Activated CD8-positive, alpha-beta T cell treated with anti-CD3 and anti-CD28 coated beads, Interleukin-2, amount 10 ng/mL, durations not matched to agents 7 days and 5 days (primary cell): ENCODE measurements at places on chromosomes 1 and 21. TPM values are rescaled to one million over a fixed set of nuclear protein-coding genes. Genes with fewer than 3 reads are reported as not detected.
A peak's percentile ranks its signal among the peaks of the same experiment; 100 is the strongest.

DNA sequence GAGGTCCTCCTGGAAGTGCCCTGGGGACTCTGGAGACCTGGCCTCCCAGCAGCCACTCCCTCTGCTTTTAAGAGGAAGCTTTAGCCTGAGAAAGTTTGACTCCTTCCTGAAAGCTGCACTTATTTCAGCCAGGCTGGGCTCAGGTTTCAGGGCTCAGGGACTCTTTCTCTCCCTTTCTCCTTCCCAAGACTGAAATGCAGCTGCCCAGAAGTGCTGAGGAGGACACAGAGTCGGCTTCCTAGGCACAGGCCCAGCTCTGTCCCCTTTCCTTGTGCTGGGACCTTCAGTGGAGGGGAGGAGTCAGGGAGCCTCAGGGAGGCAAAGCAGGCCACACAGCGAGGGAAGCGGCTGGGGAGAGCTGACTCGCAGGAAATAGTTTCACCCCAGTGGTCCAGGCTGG is 137.3 kb downstream of the NAV1 start:
- no peaks in the 10 kb centered on the region for H3K36me3 ChIP-seq
- no peak overlapping the region for H3K27ac ChIP-seq
- no peaks in the 10 kb centered on the region for H3K4me1 ChIP-seq

- no peaks in the 10 kb centered on the region for H3K4me1 ChIP-seq
- no peak overlapping the region for H3K4me3 ChIP-seq
- H3K36me3 ChIP-seq: no peaks in the 10 kb centered on the region
- H3K27me3 ChIP-seq: peaks cover 3% of the 10 kb centered on the region
- no peak overlapping the region for H3K27ac ChIP-seq
Measured at GRCh38 chr21:29674343-29674742, 265.5 kb downstream of the GRIK1 start.

DNA sequence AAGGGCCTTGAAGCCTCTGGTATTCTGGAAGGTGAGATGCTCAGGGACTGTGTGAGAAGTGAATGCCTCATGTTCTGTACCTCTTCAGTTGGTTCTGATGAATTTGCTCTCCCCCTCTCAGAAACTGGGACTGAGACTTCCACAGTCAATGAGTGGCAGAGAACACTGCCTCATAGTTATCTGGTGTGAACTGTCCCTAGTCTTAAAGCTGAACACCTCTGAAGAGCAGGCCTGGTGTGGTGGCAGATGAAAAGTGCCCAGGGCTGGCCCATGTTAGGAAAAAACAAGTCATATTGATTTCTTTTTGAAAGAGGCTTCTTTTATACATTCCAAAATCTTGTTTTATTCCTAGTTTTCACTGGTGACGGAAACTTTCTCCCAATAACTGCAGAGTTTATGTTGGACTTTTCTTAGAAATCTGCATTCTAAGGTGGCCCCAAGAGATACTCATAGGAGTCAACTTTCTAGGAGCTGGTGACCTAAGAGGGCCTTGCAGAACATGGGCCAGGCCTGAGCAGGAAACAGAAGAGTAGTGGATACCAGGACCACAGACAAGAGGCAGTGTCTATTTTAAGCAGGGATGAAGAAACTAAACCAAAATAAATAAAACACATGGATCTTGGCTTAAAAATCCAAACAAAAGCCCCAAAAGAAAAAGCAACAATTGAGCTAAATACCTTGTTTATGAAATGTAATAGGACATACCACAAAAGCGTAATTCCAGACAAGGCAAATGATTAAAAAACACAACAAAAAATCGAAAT is 19.5 kb downstream of the DUSP10 start:
- H3K4me1 ChIP-seq: peaks cover 61% of the 10 kb centered on the region
- H3K4me3 ChIP-seq: no peak overlapping the region
- no peaks in the 10 kb centered on the region for H3K27me3 ChIP-seq
- peaks cover 75% of the 10 kb centered on the region for H3K36me3 ChIP-seq
- no peak overlapping the region for H3K27ac ChIP-seq
- DNase-seq: no peak

DNA sequence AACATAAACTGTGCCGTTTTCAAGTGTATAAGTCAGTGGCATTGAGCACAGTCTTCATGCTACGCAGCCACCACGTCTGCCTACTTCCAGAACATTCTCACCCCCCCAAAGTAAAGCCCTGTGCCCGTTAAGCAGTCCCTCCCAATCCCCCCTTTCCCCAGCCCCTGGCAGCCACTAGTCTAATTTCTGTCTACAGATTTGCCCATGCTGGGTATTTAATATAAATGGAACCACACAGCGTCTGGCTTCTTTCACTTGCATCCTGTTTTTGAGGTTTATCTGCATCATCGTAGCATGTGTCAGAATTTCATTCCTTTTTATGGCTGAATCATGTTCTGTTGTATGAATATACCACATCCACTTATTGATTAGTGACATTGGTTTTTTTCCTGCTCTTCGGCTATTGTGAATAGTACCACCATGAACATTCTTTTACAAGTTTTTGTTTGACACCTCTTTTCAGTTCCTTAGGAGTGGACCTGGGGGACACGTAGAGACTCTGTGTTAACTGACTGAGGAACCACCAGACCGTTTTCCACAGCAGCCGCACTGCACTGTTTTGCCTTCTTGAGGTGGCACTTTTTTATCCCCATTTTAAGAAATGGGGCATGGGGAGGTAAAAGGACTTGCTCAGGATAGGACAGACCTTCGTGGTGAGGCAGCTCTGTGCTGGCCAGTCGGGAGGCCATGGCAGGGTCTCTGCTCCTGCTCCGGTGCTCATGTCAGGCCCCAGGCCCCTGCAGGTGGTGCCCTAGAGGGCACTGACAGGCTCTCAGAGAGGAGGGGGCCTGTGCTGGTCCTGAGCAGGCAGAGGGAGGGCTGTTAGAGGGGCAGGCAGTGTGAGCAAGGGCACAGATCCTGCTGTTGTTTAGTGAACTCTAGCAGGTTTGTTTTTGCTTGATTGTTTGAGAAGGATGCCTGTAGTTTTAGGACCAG is 123.8 kb downstream of the PCBP3 start:
- H3K36me3 ChIP-seq: no peaks in the 10 kb centered on the region
- H3K4me3 ChIP-seq: peak overlapping the region; percentile 30
- H3K4me1 ChIP-seq: peaks cover 31% of the 10 kb centered on the region
- DNase-seq: peak; percentile 45

DNA sequence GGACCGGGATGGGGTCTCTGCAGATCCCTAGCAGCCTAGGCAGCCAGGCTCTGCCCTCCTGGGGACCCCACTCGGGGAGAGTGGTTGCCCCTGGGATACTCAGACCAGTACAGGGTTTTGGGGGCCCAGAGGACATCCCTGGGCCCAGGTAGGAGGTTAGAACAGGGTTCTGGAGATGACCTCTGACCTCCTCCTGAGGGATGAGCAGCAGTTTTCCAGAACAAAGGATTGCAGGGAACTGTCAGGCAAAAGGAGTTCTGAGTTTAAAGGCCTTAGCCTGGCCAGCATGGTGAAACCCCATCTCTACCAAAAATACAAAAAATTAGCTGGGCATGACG is 20.4 kb upstream of the VPS13D start:
- peak overlapping the region; percentile 78 for H3K27ac ChIP-seq
- no peak overlapping the region for H3K4me3 ChIP-seq
- H3K27me3 ChIP-seq: peaks cover 2% of the 10 kb centered on the region
- peaks cover 44% of the 10 kb centered on the region for H3K36me3 ChIP-seq
- peaks cover 57% of the 10 kb centered on the region for H3K4me1 ChIP-seq
- DNase-seq: no peak

DNA sequence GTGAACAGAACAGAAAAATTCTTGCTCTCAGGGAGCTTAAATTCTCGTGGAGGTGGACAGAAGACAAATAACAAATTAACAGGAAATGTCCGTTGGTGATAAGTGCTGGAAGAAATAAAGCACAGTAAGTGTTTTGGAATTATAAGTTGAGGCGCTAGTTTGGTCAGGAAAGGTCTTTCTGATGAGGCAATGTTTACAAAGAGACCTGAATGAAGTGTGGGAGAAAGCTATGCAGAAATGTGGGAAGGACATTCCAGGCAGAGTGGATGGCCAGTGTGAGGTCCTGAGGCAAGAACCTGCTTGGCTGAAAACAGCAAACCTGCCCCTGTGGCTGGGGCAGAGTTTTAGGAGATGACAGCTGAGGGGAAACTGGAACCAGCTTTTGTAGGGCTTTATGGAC is 23.3 kb downstream of the NGF start:
- H3K27me3 ChIP-seq: no peaks in the 10 kb centered on the region
- no peaks in the 10 kb centered on the region for H3K36me3 ChIP-seq
- H3K4me1 ChIP-seq: no peaks in the 10 kb centered on the region
- DNase-seq: no peak
- no peak overlapping the region for H3K4me3 ChIP-seq

DNA sequence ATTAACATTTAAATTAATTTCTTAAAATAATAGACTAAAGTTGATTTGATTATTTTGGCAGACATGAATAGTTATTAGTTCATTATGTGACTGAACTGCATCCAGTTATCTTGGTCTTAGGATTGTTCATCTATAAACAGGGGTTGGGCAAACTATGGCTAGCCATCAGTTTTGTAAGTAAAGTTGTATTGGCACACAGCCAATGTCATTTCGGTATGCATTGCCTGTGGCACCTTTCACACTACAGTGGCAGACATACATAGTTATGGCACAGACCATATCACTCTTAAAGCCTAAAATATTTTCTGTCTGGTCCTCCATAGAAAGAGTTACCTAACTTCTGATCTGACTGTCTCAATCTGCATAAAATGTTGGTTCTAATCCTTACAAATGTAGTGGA is 27.2 kb downstream of the ADGRL2 start:
- DNase-seq: no peak
- no peaks in the 10 kb centered on the region for H3K4me1 ChIP-seq
- H3K4me3 ChIP-seq: no peak overlapping the region

DNA sequence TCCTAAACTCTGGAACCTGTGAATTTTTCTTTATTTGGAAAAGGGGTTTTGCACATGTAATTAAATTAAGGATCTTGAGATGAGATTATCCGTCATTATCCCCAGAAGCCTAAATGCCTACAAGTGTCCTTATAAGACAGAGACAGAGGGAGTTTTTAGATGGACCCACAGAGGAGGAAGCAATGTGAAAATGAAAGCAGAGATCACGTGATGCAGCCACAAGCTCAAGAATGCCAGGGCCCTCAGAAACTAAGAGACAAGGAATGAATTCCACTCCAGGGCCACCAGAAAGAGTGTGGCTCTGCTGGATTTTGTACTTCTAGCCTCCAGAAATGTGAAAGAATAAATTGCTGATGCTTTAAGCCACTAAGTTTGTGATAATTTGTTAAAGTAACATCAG is 183.6 kb upstream of the UBE2U start:
- no peak overlapping the region for H3K27ac ChIP-seq
- peak; percentile 23 for DNase-seq
- H3K27me3 ChIP-seq: no peaks in the 10 kb centered on the region
- no peak overlapping the region for H3K4me3 ChIP-seq
- peaks cover 6% of the 10 kb centered on the region for H3K4me1 ChIP-seq
- no peaks in the 10 kb centered on the region for H3K36me3 ChIP-seq

GRCh38 chr1:61496501-61496900 is 228.4 kb downstream of the TM2D1 start:
- H3K36me3 ChIP-seq: no peaks in the 10 kb centered on the region
- no peaks in the 10 kb centered on the region for H3K27me3 ChIP-seq
- H3K27ac ChIP-seq: no peak overlapping the region
- H3K4me1 ChIP-seq: no peaks in the 10 kb centered on the region

DNA sequence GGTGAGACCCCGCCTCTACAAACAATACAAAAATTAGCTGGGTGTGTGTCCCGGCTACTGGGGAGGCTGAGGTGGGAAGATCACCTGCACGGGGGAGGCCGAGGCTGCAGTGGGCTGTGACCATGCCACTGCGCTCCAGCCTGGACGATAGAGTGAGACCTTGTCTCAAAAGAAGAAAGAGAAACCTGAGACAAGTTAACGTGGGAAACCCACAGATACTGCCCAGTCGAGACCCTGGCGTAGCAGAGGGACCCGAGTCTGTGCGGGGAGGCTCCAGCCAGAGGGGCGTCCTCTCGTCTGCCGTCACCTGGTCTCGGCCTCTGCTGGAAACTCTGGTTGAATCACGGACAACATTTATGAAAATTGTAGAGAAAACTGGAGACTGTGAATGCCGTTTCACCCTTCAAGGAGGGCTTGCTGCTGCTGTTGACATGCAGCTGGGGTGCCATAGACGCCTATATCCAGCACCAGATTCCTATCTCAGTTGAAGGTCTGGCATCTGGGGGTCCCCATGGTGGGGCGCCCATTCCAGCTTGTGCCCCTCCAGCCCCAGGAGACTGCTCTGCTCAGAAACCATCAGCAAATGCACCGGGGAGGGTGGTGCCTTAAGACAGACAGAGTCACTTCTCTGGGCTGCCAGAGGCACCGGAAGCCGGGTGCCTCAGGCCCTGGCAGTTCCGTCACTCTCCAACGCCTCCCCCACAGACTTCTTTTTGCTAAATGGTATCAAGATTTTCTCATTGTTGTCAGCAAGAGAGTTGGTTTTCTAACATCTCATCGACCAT is 13.6 kb upstream of the CDK11B start:
- peaks cover 36% of the 10 kb centered on the region for H3K36me3 ChIP-seq
- no peak overlapping the region for H3K4me3 ChIP-seq
- DNase-seq: no peak
- H3K4me1 ChIP-seq: peaks cover 10% of the 10 kb centered on the region
- H3K27ac ChIP-seq: no peak overlapping the region

DNA sequence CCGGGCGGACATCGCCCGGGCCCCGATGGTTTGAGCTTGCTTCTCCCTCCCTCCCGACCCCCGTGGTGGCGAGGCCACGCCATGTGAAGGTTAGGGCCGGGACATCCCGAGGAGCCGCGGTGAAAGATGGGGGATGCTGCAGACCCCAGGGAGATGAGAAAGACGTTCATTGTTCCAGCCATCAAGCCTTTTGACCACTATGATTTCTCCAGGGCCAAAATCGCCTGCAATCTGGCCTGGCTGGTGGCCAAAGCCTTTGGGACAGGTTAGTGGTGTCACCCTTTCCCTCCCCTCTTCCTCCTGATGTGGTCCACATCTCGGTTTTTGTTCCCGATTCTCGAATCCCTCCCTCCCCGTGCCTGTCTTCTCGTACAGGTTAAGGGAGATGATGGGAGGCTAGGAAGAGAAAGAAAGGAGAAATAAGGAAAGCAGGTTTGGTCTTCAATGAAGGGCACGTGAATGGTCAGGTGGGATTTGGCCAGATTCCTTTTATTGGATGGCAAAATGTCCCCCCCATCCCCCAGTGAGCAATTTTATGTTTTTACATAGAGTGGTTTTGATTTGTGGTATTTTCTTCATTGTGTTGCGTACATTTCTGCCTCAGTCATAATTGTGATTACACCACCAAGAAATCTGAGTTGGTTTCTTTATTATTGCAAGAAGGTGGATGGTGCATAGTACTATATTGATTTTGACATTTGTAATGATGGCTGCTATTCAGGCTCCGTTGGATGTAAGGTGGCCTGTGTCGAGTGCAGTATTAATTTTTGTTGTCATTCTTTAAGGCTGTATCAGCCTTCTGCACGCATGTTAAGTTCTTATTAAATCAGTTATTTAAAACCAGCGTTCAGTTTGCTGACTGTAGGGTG is 1.2 kb downstream of the CAMSAP2 start:
- H3K4me3 ChIP-seq: peak overlapping the region; percentile 40
- peaks cover 34% of the 10 kb centered on the region for H3K27me3 ChIP-seq
- no peaks in the 10 kb centered on the region for H3K36me3 ChIP-seq
- peaks cover 19% of the 10 kb centered on the region for H3K4me1 ChIP-seq
- H3K27ac ChIP-seq: no peak overlapping the region
- no peak for DNase-seq

GRCh38 chr1:168529518-168529917 is 14.3 kb downstream of the XCL2 start:
- H3K27ac ChIP-seq: no peak overlapping the region
- H3K4me1 ChIP-seq: peaks cover 52% of the 10 kb centered on the region
- H3K36me3 ChIP-seq: peaks cover 19% of the 10 kb centered on the region
- H3K4me3 ChIP-seq: no peak overlapping the region

The HPDL gene
- 16.8 TPM for total RNA-seq

The NUDT4B gene
- not detected for total RNA-seq

The ERG gene
- total RNA-seq: not detected

The CHIA gene
- not detected for total RNA-seq

The HTR6 gene
- total RNA-seq: not detected

The CDC7 gene
- total RNA-seq: 26.5 TPM
